ENCODE measurements at places on chromosomes 7 and 10.

GRCh38 chr7:27901028-27901760 is 161.2 kb downstream of the TAX1BP1 start:
- DNase-seq, result peak; percentile 23

DNA sequence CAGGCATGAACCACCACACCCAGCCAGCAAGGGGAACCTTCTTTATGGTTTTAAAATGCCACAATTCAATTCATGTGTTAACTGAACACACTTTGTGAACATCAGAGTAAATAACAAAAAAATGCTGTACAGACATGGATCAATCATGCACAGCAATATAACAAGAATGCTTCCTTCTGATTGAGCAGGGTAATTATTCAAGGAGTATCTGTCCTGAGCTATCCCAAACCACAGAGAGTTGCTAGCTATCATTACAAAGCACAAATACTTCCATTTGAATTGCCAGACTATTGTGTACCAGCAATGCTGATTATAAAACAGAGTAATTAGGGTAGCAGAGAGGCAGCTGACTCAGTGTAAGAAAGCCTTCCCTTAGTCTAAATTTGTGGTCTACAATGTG is 11.3 kb upstream of the RHOBTB1 start:
- no peak for DNase-seq

DNA sequence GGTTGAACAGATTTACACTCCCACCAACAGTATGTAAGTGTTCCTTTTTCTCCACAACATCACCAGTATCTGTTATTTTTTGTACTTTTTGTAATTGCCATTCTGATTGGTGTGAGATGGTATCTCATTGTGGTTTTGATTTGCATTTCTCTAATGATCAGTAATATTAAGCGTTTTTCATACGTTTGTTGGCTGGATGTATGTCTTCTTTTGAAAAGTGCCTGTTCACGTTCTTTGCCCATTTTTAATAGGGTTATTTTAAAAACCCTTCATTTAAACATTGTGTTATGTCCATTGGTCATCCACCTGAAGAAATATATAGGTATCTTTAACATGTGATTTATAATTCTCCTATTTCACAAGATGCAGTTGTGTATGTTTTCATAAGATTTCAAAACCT is 291.3 kb downstream of the SEMA3D start:
- no peak for DNase-seq

- DNase-seq, result no peak
Observed at GRCh38 chr7:24916463-24917040, 63.4 kb downstream of the OSBPL3 start.

DNA sequence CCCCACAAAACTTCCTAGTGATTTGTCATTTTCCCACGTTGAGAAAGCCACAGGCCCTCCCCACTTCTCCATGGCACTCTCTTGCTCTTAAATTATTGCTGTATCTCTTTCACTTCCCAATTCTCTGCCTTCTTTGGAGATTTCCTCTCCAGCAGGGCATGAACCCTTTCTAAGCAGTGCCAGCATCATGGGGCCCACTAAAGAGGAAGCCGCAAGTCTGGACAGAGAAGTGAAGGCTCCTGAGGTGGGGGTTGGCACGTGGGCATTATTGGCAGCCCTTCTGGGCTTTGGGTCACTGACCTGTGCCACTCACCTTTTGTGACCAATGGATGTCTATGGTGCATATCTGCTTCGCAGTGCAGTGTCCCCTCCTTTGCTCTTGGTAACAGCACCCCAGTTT is 97.7 kb upstream of the TCF7L2 start:
- DNase-seq, result no peak

DNA sequence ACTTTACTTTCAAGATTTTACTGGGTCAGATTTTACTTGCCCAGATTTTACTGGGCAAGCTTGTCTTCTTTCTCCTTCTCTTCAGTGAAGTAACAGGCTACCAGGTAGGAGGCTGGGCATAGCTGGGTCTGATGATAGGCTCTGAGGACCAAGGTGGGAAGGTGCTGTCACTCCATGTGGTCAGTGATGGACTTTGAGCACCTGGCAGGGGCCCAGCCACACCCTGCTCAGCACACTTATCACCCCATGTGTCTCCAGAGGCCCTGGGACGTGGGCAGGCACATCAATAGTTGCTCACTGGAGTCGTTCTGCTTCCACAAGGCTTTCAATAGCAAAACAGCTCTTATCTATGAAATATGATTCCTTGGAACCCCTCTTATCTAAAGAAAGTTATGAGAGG is 70.5 kb upstream of the GPR26 start:
- DNase-seq, result no peak

DNA sequence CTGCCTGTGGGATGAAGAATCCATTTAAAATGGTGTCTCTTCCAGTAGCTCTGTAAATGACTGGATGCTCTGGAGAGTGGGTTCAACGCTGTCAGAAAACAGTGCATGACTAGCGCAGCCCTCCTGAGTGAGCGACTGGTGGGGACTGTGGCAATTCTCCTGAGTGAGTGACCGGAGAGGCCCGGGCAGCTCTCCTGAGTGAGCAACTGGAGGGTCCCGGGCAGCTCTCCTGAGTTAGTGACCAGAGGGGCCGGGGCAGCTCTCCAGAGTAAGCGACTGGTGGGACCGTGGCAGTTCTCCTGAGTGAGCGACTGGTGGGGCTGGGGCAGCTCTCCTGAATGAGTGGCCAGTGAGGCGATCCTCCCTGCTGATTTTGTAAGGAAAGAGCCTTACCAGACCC is 85.5 kb downstream of the WDR37 start:
- no peak for DNase-seq

- peak; percentile 74 for DNase-seq
Observed at GRCh38 chr10:102455893-102456471, 4.6 kb upstream of the C10orf95 start.

DNA sequence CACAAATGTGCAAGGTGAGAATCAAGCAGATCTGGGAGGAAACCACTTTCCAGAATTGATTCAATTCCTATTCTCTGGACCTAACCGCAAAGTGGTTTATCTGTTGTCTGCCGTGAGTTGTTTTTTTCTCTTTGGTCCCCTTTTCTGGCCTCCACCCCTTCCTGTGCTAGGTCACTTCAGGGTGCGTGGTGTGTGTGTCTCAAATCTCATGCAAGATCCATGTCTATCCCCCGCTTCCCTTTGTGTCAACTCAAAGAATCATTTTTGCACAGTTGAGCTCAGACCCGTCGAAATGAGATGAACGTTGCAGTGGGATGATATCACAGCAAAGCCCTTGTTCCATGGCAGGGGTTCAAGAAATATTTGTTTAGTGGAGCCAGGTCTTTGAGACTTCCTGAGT is 184.5 kb downstream of the GATA3 start:
- DNase-seq, result no peak

DNA sequence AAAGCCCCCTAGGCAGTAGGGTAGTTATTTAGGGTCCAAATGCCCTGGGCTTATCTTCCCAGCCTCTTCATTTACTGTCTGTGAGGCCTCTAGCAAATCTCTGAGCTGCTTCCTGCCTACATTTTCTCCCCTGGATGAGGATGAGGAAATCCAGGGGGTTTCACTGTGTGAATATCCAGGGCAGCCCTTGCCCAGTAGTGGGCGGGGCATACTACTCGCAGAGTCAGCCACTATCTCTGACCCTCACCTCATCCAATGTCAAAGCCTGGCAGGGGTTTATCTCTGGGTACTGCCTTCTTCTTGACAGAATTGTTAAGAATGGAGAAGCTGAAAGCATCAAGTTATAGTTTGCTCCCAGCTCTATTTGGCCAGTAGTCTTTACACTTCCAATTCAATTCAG is 48.9 kb downstream of the CUZD1 start:
- DNase-seq, result no peak

- DNase-seq, result no peak
Observed at GRCh38 chr7:140016540-140016939, 46.2 kb downstream of the PARP12 start.

- no peak for DNase-seq
Observed at GRCh38 chr10:105398202-105398601, 757.1 kb downstream of the SORCS3 start.

DNA sequence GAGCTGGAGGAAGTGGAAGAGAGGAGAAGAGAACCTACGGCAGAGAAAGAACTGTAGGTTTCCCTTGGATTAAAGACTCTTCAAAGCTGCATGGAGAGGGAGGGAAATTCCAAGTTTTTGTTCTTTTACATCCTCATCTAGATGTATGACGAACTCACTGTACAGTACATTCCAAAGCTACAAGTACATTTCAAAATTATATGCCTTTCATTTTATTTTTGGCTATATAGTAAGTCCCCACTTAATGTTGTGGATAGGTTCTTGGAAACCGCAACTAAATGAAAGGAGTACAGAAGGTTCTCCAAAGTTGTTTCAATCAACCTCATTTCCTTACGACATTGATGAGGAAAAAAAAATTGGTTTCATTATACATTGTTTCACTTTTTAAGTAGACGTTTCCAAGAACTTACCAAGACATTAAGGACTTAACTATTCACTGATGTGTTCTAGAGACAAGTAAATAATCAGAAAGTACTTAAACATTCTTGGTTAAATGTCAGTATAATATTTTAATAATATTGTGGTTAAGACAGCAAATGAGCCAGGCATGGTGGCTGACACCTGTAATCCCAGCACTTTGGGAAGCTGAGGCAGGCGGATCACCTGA is 16.1 kb upstream of the JMJD1C start:
- no peak for DNase-seq

DNA sequence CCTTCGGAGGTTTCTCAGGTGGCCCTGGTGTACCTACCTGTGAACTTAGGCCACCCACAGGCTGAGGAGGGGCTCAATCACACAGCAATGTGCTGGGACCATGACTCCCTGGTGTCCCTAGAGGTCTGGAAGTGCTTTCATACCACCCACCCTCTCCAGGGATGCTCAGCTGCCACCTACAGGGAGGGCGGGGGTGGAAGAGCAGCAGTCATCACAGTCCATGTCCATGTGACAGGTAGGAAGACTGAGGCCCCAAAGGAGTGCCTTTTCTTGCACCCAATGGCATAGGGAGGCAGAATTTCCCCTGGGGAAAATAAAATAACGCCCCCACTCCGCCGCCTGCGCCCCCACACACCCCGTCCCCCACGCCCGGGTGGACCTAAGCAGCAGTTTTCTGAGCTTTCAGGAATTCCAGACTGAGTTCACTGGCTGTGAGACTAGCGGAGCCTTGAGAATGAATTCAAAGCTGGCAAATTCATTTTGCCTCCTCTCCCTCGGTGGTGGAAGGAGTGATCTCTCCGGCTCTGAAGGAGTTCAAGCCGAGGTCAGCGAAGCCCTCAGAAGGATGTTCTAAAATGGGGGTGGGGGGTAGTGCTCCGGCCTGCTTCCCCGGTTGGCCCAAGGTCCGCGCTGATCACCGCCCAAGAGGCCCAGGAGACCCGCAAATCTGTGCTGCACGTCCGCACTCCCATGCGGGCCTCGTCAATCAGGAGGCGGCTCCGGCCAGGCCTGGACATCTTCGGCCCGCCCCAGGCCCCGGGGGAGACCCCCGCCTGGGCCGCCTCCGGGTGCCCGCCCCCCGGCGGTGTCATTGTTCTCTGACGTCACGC is 2.1 kb upstream of the ZMIZ1 start:
- no peak for DNase-seq

GRCh38 chr10:124155781-124156435 is 62.5 kb upstream of the CHST15 start:
- DNase-seq, result no peak

- no peak for DNase-seq
Observed at GRCh38 chr7:81457852-81458522, 311.9 kb downstream of the HGF start.

GRCh38 chr10:98344589-98345038 is 70.4 kb downstream of the PYROXD2 start:
- DNase-seq, result peak; percentile 81

- no peak for DNase-seq
Observed at GRCh38 chr10:71911296-71911953, 52.8 kb upstream of the CHST3 start.

DNA sequence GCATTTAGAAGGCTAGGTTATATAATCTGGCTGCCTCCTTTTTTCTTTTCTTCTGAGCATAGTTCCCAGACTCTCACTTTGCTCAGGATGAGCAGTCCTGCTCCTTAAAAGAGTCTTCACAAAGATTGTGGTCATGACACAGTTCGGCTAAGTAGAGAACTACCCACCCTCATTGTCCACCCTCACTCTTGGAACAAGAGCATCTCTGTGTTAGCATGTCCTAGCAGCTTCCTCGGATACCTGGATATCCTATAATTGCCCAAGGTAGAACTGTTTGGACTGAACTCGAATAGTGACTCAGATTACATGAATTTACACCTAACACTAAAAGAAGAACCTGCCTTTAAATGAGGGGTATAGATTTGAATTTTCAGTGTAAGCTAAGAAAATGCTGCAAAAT is 572.0 kb downstream of the SUGCT start:
- DNase-seq, result no peak

GRCh38 chr7:69937097-69937496 is 338.8 kb downstream of the AUTS2 start:
- no peak for DNase-seq

- DNase-seq, result no peak
Observed at GRCh38 chr7:80520199-80520598, 8.3 kb upstream of the GNAT3 start.

DNA sequence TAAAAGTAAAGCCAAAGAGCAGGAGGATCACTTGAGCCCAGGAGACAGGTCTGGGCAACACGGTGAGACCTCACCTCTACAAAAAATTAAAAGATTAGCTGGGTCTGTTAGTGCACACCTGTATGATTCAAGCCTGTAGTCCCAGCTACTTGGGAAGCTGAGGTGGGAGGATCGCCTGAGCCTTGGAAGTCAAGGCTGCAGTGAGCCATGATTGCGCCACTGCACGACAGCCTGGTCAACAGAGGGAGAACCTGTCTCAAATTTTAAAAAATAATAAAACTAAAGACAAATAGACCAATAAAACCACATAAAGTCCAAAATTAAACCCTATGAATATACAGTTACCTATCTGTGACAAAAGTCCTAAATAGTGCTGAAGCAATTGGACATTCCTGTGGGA is 3.2 kb downstream of the LMBR1 start:
- DNase-seq, result no peak

DNA sequence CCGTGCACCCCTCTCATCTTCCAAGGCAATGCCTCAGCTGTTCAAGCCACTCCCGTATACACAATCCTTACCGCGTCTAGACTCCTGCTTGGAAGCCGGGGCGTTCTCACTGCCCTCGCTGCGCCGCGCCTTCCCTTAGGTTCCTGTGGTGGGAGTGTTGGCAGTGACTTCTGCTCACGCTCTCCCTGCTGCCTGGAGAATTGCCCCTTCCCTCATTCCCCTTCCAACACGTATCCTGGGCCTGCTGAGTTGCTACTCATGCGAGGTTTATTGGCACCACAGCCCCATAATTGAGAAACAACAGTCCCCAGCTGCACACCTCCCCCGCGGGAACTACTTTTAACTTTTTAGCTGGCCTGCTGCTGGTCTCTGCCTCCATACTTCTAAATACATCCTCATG is 31.9 kb downstream of the RBM17 start:
- no peak for DNase-seq

- no peak for DNase-seq
Observed at GRCh38 chr10:104501864-104502579, 139.1 kb upstream of the SORCS3 start.

GRCh38 chr7:121755818-121756552 is 117.0 kb upstream of the PTPRZ1 start:
- DNase-seq, result no peak

- DNase-seq, result no peak
Observed at GRCh38 chr10:95810198-95810976, 54.4 kb downstream of the ENTPD1 start.
